ENCODE measurements at places on chromosomes 12 and 14.

- no peak for DNase-seq
Observed at GRCh38 chr14:68225321-68225720, 405.7 kb downstream of the RAD51B start.

DNA sequence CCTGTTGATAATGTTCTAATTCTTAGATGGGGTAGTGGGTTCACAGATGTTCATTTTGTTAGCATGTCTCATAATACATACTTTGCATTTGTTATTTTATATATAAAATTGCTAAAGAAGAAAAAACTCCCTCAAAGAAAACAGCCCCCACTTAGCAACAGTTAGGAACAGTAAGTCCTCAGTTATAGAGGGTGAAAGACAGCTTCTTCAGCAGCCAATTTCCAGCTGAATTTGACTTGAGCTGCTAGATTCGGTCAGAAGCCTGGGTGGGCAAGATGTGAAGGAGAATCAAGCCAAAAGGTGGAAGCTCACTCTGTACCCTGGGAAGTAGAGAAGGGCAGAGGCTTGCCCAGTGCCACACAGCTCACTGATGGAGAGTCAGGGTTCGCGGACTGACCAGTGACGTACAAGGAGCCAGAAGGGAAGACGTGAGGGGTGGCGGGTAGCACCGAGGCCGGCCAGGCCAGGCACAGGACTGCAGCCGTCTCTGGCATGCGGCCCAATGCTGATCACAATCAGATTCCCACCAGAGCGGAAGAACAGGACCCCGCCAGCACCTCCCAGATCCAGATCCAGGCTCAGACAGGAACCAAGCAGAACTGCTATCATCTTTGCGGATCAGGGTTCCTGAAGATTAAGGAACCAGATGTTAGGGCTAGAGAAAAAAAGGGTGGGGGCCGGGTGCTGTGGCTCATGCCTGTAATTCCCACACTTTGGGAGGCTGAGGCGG, 30.4 kb upstream of the VWF start:
- DNase-seq = no peak

DNA sequence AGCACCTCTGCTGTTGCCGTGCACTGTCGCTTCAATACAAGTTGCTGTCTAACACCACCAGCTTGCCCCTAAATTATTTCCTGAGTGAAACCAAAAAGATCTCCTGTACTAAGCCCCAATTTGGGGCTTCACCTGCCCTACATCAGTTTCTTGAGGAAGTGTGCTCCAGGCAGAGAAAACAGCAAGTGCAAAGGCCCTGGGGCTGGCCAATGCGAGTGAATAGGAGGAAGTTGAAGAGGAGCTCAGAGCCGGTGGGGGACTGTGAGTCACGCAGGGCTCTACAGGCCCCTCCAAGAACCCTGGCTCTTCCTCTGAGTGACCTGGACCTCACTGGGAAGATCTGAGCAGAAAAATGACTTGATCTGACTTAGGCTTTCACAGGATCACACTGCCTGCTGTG, 117.2 kb downstream of the IPO8 start:
- DNase-seq = no peak

GRCh38 chr14:32625211-32625610, 296.1 kb downstream of the AKAP6 start:
- no peak for DNase-seq

GRCh38 chr12:51591016-51591901, at the start of gene SCN8A:
SCN8A (plus strand) TSS chr12:51591233; CDS start chr12:51662818, 71,585 bp downstream.
- DNase-seq = peak; percentile 82

All from NCI-H774 (cell line).